MM.1S (cell line): ENCODE measurements at places on chromosomes 13 and 19.

DNA sequence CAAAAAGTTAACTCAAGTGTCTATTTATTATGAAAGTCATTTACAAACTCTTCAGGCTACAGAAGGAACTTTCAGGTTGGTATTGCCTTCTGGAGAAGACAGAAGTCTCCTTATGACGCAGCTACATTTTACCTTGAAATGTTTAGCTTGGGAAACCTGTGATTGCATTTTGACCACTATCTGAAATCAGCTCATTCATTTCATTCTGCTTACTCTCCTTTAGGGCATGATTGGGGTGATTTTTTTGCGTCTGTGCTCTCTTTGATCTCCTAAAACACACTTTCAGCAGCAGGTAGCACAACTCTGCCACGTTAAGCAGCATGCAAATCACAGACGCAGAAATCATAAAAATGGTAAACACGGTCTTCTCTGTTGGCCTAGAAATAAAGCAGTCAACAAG is 9.6 kb downstream of the GJB6 start:
- DNase-seq, result no peak

DNA sequence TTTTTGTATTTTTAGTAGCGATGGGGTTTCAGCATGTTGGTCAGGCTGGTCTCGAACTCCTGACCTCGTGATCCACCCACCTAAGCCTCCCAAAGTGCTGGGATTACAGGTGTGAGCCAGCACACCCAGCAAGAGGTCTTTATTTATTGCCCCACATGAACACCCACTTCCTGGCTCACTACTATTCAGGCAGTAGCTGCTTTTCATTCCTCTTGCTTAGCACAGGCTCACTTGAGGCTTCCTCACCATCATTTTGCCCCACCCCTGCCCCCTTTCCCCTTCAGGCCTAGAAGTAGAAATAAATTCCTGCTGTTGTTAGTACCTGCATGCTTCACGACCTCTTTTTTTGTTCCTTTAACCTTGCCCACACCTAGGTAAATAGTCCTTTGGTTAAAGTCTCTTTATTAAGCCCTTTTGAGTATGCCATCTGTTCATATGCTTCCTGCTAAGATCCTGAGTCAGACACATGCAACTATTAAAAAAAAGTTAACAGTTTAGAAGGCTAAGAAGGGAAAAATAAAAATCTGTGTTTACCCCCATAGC is 33.5 kb upstream of the ITM2B start:
- DNase-seq, result no peak

DNA sequence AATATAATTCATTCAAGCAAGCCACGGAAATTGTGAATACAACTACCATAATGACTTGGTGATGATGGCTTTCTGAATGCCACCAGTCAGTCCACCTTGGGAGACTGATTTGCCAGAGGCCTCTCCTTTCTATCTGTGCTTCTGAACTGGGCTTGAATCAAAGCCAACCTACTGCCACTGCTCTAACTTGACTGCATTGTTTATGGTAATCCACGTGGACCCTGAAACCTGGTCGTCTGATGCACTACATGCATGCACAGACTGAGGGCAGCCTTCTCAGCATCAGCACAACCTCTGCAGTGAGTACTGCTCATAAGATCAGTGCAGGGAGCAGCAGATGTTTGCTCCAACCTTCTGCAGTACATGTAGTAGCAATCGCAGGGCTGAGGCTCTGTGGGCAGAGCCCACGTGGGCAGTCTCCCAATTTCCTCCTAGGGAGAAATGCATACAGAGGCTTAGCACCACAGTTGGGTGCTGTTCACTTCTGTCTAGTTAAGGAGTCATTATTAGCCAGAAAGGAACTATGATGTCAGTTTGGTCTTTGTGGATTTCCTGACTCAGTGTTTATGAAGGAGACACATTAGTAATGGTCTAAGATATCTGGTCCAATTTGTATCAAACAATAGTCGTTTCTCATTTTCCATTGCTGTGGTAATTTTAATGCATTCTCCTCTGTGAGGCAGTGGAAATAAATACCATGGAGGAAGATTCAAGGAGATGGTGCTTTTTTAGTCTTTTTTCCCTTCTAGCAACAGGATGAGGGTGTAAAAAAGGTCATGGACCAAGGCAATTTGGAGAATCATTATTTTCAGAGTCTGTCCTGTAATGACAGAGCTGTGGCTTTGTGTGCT is 82.5 kb downstream of the AKAP11 start:
- DNase-seq, result no peak

- no peak for DNase-seq
Observed at GRCh38 chr13:41633776-41634175, 176.4 kb downstream of the RGCC start.

GRCh38 chr13:84038001-84038400 is 155.7 kb upstream of the SLITRK1 start:
- no peak for DNase-seq

DNA sequence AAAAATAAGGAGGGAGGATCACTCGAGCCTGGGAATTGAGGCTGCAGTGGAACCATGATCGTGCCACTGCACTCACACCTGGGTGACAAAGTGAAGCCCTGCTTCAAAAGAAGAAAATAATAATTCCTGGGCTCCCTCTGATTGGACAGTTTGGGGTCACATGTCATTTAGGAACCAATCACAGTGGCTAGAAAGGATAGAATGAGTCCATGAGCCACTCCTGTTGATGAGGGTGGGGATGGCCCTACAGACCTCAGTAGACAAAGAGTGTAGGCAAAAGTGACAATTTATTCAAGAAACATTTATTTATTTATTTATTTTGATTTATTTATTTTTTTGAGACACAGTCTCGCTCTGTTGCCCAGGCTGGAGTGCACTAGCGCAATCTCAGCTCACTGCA is 26.8 kb upstream of the ADGRE5 start:
- no peak for DNase-seq

GRCh38 chr19:35226748-35227147 is 1.8 kb downstream of the FAM187B start:
- no peak for DNase-seq

DNA sequence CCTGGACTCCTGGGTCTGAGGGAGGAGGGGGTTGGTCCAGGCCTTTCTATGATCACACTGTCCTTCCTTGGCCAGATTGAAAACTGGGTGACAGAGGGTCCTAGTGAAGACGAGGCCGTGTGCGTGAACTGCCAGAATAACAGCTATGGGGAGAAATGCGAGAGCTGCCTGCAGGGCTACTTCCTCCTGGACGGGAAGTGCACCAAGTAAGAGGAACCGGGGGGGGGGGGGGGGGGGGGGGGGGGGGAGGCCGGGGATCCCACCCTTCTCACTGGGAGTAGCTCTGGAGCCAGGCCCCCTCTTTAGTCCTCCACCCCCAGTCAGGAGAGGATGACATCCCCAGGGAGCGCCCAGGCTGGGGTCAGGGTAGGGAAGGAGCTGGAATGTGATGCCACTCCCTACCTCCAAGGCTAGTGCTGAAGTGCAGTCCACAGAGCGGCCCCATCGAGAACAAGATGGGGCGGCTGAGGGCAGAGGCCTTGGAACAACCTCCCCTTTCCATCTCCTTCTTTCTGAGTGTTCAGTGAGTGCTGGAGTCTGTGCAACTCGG is 19.4 kb downstream of the CNFN start:
- DNase-seq, result no peak

GRCh38 chr13:94739235-94739634 is 26.9 kb upstream of the SOX21 start:
- DNase-seq, result no peak

GRCh38 chr13:28865149-28865744 is 45.1 kb downstream of the MTUS2 start:
- no peak for DNase-seq

GRCh38 chr19:18173572-18174288 is at the start of gene IFI30:
IFI30 (plus strand) TSS chr19:18173813; CDS start chr19:18173842, 29 bp downstream.
- DNase-seq, result peak; percentile 57

GRCh38 chr13:33940256-33940655 is 122.3 kb downstream of the RFC3 start:
- DNase-seq, result no peak

DNA sequence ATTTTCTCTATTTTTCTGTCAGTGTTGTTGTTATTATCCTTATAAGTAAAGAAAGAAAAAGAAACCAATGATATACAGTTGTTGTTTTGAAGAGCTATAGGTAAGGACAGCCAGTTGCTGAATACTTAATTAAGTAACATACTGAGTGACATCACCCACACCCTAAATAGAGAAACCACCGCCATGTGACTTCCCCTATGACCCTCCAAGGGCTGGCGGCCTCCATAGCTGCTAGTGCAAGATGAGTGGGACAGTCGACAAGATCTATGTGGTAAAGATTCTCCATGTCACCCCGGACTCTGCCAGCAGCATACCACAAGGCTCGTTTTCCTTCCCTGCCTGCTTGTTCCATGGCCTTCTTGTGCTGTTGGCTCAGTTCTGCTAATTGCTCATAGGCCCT is 221.1 kb downstream of the DNAJC15 start:
- DNase-seq, result no peak

- no peak for DNase-seq
Observed at GRCh38 chr13:42561752-42562467, 12.0 kb upstream of the TNFSF11 start.

DNA sequence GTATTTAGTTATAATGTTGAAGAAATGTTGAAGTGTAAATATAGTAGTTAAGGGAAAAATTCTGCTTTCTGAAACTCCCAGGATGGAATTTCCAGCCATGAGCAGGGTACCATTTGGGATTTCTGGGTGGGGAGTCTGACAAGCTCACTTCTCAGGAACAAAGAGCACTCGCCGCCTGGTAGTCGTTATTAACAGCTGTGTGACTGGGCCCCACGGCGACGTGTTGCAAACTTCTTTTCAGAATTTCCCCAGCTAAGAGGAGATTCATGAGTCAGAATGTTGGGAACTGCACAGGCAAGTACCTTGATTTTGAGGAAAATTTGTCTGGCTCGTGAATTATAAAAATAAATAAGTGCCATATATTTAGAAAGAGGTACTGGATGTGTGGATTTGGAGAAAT is 103.7 kb downstream of the LACC1 start:
- DNase-seq, result no peak

GRCh38 chr13:112813552-112813951 is 123.7 kb downstream of the ATP11A start:
- no peak for DNase-seq

GRCh38 chr13:112623051-112623711 is 35.2 kb upstream of the TUBGCP3 start:
- DNase-seq, result no peak

DNA sequence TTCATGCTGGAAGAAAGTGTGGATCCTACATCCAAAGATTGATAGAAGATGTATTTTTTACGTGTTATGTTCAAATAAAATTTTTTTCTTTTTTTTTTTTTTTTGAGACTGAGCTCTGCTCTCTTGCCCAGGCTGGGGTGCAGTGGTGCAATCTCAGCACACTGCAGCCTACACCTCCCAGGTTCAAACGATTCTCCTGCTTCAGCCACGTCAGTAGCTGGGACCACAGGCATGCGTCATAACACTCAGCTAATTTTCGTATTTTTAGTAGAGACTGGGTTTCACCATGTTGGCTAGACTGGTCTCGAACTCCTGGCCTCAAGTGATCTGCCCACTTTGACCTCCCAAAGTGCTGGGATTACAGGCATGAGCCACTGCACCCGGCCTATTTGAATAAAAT is 65.7 kb downstream of the KLF12 start:
- no peak for DNase-seq

DNA sequence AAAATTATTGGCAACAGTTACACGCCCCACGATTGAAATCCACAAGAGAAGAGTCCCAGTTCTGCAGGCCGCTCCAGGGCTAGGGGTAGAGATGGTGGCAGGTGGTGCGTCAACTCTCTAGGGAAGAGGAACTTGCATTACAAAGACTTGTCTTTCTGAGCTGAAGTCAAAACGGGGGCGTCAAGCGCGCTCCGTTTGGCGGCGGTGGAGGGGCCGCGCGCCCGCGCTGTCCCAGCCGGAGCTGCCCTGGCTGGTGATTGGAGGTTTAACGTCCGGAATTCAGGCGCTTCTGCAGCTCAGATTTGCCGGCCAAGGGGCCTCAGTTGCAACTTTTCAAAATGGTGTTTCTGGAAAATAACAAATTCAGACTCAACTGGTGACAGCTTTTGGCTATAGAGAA is 38.9 kb downstream of the SOX1 start:
- DNase-seq, result no peak

GRCh38 chr13:46521921-46522747 is 30.8 kb upstream of the LRCH1 start:
- DNase-seq, result no peak

- no peak for DNase-seq
Observed at GRCh38 chr13:113144255-113144629, 14.2 kb upstream of the PROZ start.

DNA sequence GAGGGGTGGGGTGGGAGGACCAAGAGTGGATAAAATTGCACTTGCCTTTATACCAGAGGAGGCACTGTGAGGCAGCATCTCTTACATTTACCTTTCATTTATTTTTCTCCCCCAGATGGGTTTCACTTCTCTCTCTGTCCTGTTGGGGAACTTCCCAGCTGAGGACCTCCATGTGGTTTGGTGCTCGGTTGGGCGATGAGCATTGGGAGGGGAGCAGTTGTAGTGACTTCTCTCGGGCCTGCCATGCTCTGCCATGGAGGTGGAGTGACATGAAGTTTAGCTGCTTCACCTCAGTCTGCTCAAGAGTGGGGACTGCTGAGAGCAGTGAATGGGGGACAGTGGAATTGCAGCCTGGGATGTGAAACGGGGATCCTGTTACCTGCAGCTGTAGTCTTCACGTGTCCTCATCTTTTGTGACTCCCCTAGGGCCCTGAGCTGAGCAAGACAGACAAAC is 23.1 kb upstream of the CXCL17 start:
- peak; percentile 34 for DNase-seq

- DNase-seq, result no peak
Observed at GRCh38 chr13:79937771-79938216, 403.1 kb downstream of the SPRY2 start.

DNA sequence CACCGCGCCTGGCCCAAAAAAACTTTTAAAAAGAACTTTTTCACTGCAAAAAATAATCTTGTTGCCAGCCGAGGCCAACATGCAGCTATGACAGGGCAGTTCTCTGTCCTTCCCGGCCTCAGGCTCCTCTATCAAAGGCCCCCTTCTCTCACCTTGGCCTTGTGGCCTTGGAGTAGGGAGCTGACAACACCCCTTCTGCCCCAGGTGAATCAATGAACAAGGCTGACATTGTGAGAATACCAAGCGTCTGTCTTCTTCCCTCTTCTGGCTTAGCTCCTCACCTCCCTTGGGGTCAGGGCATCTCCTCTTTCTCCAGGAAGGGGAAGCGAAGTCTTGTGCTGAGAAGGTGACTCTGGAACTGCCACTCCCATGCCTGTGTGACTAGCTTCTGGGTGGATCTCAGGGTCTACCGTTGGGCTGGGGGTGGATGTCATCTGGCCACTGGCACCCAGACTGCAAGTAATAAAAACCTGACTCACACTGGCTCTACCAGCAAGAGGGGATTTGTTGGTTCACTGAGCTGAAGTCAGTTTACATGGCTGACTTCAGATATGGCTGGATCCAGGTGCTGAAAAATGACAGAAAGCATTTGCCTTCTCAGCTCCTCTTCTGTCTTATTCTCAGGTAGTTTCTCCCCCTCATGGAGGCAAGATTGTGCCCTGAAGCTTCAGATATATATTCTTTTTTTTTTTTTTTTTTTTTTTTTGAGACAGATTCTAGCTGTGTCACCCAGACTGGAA is 6.3 kb downstream of the C19orf38 start:
- DNase-seq, result no peak

- DNase-seq, result no peak
Observed at GRCh38 chr13:42153199-42154113, 105.0 kb downstream of the DGKH start.

GRCh38 chr13:36006347-36006746 is 124.8 kb downstream of the DCLK1 start:
- DNase-seq, result no peak

GRCh38 chr13:95418946-95419345 is 117.7 kb upstream of the ABCC4 start:
- no peak for DNase-seq

GRCh38 chr19:39150807-39151600 is 25.4 kb downstream of the PAK4 start:
- DNase-seq, result no peak

- peak; percentile 72 for DNase-seq
Observed at GRCh38 chr13:46184277-46184699, 2.3 kb upstream of the LCP1 start.
